ENCODE measurements at places on chromosomes 5 and 9.

- DNase-seq: no peak
These were observed 582.7 kb downstream of the DTWD2 start for GRCh38 chr5:118405650-118406061.

DNA sequence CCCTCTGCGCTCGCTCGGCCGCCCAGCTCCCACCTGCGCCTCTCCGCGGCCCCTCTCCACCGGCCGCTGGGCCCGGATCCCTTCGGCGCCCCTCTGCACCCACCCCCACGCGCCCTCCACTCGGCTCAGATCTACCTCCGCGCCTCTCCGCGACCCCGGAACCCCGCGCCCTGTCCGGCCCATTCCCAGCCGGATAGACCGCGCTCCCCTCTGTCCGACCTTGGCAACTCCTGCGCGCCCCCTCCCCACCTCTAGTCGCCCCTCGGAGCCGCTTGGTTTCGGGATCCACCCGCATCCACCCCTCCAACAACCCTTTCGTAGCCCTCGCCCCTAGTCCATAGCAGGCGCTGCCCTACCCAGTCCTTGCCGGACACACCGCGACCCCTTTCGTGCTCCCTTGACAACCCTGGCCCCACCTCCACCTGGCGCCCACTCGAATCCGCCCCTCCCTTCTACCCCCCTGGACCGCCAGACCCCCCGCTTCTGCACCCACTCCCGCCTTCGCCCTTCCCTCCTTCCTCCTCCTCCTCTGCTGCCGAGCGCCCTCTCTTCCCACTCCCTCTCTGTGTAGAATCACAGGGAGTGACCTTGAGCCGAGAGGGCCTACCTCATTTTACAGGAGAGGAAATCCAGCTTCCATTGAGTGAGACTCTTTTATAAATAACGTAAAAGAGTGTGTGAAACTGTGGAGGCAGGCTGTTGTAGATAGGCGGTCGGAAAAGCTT lies 525 bp upstream of the AK3 start:
- no peak for DNase-seq

GRCh38 chr5:132368186-132368585 lies 1.3 kb upstream of the SLC22A5 start:
- DNase-seq: no peak

DNA sequence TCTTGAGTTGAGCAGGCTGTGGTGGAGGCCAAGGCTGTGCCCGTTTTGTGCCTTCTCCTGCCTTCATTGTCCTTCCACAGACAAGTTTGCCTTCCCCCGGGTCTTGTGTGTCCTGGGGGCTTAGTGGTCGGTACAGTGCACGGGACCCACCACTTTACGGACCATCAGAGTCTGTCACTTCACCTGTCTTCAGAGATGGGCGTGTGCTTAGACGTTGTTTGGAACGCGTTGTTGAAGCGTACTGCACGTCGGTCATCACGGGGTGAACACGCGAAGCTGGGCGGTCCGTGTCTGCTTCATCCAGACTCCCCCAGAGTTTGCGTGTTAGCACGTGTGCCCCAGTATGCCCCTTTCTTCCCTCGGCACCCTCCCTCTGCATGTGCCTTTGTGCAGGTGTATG lies 24.8 kb downstream of the CEP72 start:
- DNase-seq: no peak

GRCh38 chr5:131378721-131379541 lies 115.1 kb downstream of the CDC42SE2 start:
- no peak for DNase-seq

DNA sequence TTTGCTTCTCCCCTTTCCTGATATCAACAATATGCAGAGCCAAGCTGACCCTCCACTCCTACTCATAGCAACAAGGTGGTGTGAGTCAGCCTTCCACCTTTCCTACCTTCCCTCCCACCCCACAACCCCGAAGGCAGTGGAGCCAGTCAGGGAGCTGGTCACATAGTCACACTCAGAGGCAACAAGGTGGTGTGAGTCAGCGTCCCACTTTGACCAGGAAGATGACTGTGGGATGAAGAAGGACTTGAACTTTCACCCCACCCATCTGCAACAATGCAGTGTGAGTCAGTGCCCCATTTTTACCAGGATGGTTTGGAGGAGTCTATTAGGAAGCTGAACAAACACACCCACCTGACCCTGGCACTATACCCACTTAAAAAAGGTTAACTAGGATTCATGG lies 30.1 kb upstream of the ZNF782 start:
- no peak for DNase-seq

DNA sequence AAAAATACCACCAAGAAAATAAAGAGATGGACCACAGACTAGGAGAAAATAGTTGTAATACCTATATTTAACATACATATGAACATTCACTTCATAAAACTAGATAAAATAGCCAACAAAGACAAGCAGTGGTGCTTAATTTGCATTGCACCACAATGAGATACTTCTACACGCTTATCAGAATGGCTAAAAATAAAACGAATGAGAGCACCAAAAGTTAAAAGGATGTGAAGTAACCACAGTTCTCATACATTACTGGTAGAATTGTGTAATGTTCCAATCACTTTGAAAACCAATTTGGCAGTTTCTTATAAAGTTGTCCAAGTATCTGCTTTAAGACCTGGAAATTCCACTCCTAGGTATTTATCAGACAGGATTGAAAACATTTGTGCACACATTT lies 198.9 kb upstream of the SGCD start:
- no peak for DNase-seq

GRCh38 chr5:161167016-161167767 lies 315.2 kb upstream of the ATP10B start:
- DNase-seq: peak; percentile 15

DNA sequence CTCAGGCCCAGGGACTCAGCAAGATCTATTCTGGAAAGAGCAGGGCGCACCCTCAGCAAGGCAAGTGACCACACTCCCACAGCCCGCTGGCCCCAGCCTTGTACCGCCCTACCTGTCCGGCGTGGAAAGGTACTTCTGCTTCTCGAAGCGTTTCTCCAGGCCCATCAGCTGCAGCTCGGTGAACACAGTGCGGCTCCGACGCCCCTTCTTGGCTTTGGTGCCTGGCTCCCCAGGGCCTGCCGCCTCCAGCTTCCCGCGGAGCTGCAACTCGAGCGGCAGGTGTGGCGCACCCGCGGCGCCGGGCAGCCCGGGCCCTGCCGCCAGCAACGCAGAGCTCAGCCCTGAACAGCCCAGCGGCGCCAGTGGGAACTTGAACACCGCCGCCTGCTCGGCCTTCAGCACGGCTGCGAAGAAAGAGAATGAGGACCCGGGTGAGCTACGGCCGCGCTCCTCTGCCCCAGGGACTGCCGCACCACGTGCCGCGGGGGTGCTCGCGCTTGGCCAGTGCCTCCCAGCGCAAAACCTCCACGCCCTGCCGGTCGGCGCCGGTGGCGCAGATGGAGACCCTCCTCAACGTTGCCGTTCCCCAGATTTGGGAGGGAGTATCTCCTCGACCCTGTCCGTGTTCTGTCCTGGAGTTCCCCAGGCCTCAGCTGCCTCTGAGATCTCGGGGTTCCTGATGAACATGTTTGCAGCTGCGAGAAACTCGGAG lies 2.2 kb downstream of the BARX1 start:
- DNase-seq: no peak

DNA sequence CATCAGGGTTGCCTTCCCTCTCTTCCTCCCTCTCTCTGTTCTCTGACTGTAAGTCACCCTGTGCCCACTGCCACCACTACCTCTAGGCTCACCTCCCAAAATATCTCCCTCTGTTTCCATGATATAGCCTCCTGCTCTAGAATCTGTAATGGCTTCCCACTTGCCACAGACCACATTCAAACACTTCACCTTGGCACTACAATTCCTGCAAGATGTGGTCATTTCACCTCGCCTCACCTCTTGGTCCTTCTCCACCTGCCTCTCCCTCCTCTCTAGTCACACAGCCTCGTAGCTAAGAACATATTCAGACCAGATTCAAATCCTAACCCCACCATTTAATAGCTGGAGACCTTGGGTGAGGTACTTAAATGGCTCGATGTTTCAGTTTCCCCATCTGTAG lies 56.9 kb downstream of the SERINC5 start:
- no peak for DNase-seq

DNA sequence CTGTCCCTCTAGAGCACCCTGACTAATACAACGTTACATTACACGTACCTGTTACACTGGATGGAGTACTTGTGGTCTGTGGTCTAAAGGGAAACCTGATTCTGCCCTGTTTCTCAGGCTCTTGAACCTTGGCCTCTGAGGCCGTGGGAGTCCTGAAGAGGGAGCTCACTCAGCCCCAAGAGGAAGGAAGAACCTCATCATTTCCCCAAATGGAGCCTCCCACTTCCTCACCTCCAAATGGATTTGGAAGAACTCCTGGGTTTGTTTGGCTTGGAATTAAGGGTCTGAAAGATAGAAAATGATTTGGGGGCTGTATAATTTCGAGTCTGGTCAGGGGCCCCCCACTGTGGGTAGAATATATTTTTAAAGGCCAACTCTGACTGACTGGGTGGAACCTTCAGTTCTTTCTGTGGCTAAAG lies 200.2 kb downstream of the SEMA6A start:
- no peak for DNase-seq

GRCh38 chr5:25849270-25849669 lies 1189.1 kb downstream of the CDH9 start:
- DNase-seq: no peak

DNA sequence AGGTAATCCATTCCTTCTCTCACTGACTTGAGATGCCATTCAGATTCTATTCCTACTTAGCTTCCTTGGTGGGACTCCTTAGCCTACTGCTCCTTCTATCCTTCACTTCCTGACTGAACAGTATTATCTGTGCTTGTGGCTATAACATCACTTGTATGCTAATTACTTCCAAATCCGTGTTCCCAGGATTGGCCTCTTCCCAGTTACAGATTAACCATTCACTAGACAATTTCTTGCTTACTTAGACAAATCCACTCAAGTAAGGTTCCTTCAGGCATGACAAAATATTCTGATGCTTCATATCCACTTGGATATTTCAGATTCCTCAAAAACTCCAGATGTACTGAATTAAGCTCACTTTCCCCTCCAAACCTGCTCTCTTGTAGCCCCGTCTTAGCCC lies 18.3 kb downstream of the LIFR start:
- DNase-seq: no peak

DNA sequence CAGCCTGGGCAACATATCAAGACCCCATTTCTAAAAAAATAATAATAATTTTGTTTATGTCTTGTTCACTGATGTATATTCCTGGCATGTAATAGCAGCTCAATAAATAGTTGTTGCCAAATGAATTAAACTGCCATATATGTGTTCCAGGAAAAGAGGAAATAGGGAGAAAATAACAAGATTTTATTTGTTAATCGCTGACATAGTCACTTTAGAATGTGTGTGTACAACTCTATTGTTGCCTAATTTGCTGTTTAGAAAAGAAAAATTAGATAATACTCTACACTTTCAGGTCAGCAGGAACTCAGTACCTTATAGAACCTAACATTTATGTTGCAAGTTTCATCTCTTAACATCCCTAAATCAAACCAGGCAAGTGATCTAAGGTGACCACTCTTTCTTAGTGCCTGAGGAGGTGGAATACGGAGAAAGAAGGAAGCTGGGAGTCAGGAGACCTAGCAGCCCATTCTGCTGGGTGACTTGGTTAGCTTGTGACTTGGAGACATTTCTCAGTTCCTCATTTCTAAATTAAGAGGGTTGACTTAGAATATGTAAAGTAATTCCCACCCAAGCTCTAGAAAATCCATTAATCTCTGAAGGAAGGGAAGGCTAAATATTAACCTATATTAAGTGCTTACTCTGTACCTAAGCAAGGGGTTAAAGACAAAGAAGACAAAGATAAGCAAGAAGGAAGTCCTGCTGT lies 110.3 kb upstream of the IQGAP2 start:
- DNase-seq: no peak

DNA sequence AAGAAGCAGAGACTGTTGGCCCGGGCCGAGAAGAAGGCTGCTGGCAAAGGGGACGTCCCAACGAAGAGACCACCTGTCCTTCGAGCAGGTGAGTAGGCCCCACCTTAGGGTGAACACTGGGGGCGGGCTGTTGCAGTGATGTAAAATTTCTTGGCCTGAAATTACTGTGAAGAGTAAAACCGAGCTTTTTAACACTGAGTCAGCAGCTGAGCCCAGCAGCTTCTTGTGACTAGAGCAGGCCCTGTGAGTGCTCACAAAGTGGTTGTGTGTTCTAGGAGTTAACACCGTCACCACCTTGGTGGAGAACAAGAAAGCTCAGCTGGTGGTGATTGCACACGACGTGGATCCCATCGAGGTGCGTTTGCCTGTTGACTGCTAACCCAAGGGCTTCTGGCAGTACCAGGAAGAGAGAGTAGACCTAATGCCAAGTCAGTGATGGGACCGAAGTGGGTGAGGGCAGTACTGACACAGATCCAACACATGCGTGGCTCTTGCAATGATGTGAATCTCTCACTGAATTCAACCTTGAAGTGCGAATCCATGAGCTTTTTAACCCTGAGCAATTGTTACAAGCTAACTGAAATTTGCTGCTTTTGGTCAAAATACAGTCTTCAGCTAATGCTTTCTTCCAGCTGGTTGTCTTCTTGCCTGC lies 2.1 kb downstream of the RPL7A start:
- no peak for DNase-seq

GRCh38 chr5:31738199-31738598 lies 99.3 kb downstream of the PDZD2 start:
- no peak for DNase-seq

All from NCI-H2029 treated with DMSO at 0.1 percent for 48 hours (cell line).